WTC11 (cell line): ENCODE measurements at places on chromosomes 2 and 18.

- H3K4me1 ChIP-seq: 0 out of 2 replicates have a peak, but pooled peaks cover 1% of the 10 kb centered on the region
- no peak for DNase-seq
- H3K36me3 ChIP-seq: no peaks in the 10 kb centered on the region
Observed at GRCh38 chr2:189309331-189309730, 129.8 kb upstream of the COL5A2 start.

GRCh38 chr2:147683380-147683779 is 161.4 kb upstream of the ACVR2A start:
- DNase-seq: no peak
- H3K27ac ChIP-seq: no peak overlapping the region
- H3K27me3 ChIP-seq: peaks cover 2% of the 10 kb centered on the region; the same call in 1 of the 2 replicates
- H3K4me3 ChIP-seq: no peak overlapping the region

GRCh38 chr2:16002144-16002543 is 61.8 kb downstream of the MYCN start:
- H3K36me3 ChIP-seq: peaks cover 3% of the 10 kb centered on the region; the same call in 1 of the 2 replicates
- no peaks in the 10 kb centered on the region; the same call in none of the 2 replicates for H3K27me3 ChIP-seq
- no peak for DNase-seq
- H3K4me1 ChIP-seq: peaks cover 11% of the 10 kb centered on the region

- no peaks in the 10 kb centered on the region for H3K36me3 ChIP-seq
- H3K27ac ChIP-seq: no peak overlapping the region
- H3K4me1 ChIP-seq: peaks cover 15% of the 10 kb centered on the region
- DNase-seq: no peak
- H3K27me3 ChIP-seq: no peaks in the 10 kb centered on the region
- H3K4me3 ChIP-seq: no peak overlapping the region
Observed at GRCh38 chr2:50318147-50318546, 713.8 kb downstream of the NRXN1 start.

GRCh38 chr2:233764264-233764663 is 4.2 kb downstream of the UGT1A1 start:
- no peak for DNase-seq
- no peaks in the 10 kb centered on the region for H3K36me3 ChIP-seq
- no peak overlapping the region for H3K4me3 ChIP-seq

- H3K27me3 ChIP-seq: no peaks in the 10 kb centered on the region
- no peak overlapping the region for H3K4me3 ChIP-seq
- H3K4me1 ChIP-seq: peaks cover 23% of the 10 kb centered on the region
- no peak for DNase-seq
- H3K27ac ChIP-seq: peak overlapping the region; percentile 5
Observed at GRCh38 chr2:108580050-108580449, 45.8 kb downstream of the LIMS1 start.

DNA sequence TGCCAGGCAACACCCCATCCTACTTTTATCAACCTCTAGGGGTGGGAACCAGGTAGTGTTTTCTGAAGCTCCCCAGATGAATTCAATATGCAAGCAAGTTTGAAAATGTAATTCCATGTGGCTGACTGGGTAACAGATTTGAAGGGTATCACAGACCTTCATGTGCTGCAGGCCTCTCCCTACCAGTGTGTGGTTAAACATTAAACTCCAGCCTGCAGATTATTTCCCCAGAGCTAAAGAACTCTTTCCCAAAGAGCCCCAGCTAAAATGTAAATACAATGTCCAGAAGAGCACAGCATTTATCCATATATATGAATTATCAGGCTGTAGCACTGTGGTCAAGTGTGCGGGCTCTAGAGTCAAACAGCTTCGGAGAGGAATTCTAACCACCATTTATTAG is 134.1 kb downstream of the MYO5B start:
- no peak for DNase-seq
- H3K36me3 ChIP-seq: no peaks in the 10 kb centered on the region
- no peak overlapping the region for H3K4me3 ChIP-seq
- no peak overlapping the region for H3K27ac ChIP-seq
- no peaks in the 10 kb centered on the region for H3K27me3 ChIP-seq
- H3K4me1 ChIP-seq: peaks cover 3% of the 10 kb centered on the region; the same call in 1 of the 2 replicates
